ENCODE measurements at places on chromosomes 6 and 20. TPM values are rescaled to one million over a fixed set of nuclear protein-coding genes. Genes with fewer than 3 reads are reported as not detected.

Gene SYCP2
- 2.7 TPM for total RNA-seq

Gene RSPH3
- total RNA-seq, result 11.5 TPM

Gene ARMH2
- not detected for total RNA-seq

Gene BTN1A1
- not detected for total RNA-seq
